ENCODE measurements at places on chromosomes 12 and 14. TPM values are rescaled to one million over a fixed set of nuclear protein-coding genes. Genes with fewer than 3 reads are reported as not detected.

Gene AQP6
- total RNA-seq = not detected

Gene ACACB
- 0.66 TPM for total RNA-seq

Gene GATC
- 18.1 TPM for total RNA-seq

Gene SERPINA10
- total RNA-seq = not detected

Gene CLEC4C
- not detected for total RNA-seq

Gene ART4
- 17.9 TPM for total RNA-seq

Gene KLRK1
- not detected for total RNA-seq

Gene RFLNA
- 32.5 TPM for total RNA-seq

Gene PZP
- total RNA-seq = 1.5 TPM

Gene HECTD4
- 15.6 TPM for total RNA-seq

Gene GLIPR1
- total RNA-seq = 46.3 TPM

Gene TEX22
- 0.09 TPM for total RNA-seq

Gene OASL
- 0.36 TPM for total RNA-seq

Gene OR2AP1
- not detected for total RNA-seq

Gene PRB2
- not detected for total RNA-seq

Gene KERA
- not detected for total RNA-seq

Gene HOXC10
- total RNA-seq = not detected

Gene KRT1
- total RNA-seq = not detected

Gene C14orf180
- total RNA-seq = not detected

Gene KCNA1
- not detected for total RNA-seq

Gene C12orf50
- not detected for total RNA-seq

Gene RND1
- 1.5 TPM for total RNA-seq

Gene DHRS2
- total RNA-seq = not detected

Gene TAS2R30
- total RNA-seq = 3.0 TPM

Gene LRTM2
- not detected for total RNA-seq

Gene TSHR
- total RNA-seq = not detected

Gene B3GNT4
- total RNA-seq = under 0.01 TPM

Gene KDM2B
- 19.4 TPM for total RNA-seq

Gene SVOP
- not detected for total RNA-seq

Gene RIMKLB
- total RNA-seq = 67.2 TPM

Gene DIO2
- 2.7 TPM for total RNA-seq

Gene KITLG
- total RNA-seq = 24.1 TPM

Gene RASSF8
- 75.2 TPM for total RNA-seq

Gene HCAR1
- total RNA-seq = under 0.01 TPM

Gene DEPDC4
- 0.54 TPM for total RNA-seq

Gene SLC10A1
- total RNA-seq = not detected

Gene OR4L1
- total RNA-seq = not detected

Gene CMTM5
- not detected for total RNA-seq

Gene SDR9C7
- total RNA-seq = not detected

Gene GYS2
- not detected for total RNA-seq

Gene STON2
- 0.18 TPM for total RNA-seq

Gene SERPINA6
- total RNA-seq = not detected

Gene CCDC197
- total RNA-seq = not detected

Gene KCNC2
- total RNA-seq = not detected

Gene SMIM41
- total RNA-seq = not detected

Gene PIANP
- under 0.01 TPM for total RNA-seq

Gene KRT5
- total RNA-seq = 0.28 TPM

Gene CPSF6
- 23.7 TPM for total RNA-seq

Gene LRRC10
- not detected for total RNA-seq

Gene NOVA1
- total RNA-seq = 1.9 TPM

Gene AJUBA
- 40.2 TPM for total RNA-seq

Gene KLHL33
- not detected for total RNA-seq

Gene SIX6
- not detected for total RNA-seq

Gene BCL7A
- total RNA-seq = 6.2 TPM

Gene CCDC184
- total RNA-seq = 0.28 TPM

Gene NANOG
- not detected for total RNA-seq

Gene POTEM
- not detected for total RNA-seq

Gene TMEM253
- not detected for total RNA-seq
